ENCODE measurements at places on chromosomes 2 and 18.

- no peak for DNase-seq
Observed at GRCh38 chr2:45974762-45975408, 322.3 kb upstream of the EPAS1 start.

GRCh38 chr2:54574860-54575247, 118.7 kb downstream of the SPTBN1 start:
- DNase-seq: no peak

DNA sequence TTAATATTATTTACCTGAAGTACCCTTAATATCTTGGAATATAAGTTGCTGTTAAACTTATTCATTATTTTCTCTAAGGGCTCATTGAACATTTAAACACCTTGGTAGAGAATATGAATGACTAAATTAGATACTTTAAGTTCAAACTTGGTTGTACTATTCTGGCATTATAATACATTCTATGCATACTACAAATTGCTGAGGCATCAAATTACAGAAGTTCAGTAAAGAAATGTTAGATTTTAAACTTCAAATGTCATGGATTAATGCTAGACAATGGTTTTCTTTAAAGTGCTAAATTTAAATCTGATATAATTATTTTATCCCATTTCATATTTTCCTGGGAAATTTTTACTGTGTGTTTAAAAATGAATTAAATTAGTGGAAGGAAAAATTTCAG, 63.1 kb downstream of the CDCA7 start:
- DNase-seq: no peak

- DNase-seq: no peak
Observed at GRCh38 chr2:54371460-54372065, 84.6 kb upstream of the SPTBN1 start.

GRCh38 chr2:241112592-241112991, 10.5 kb upstream of the MTERF4 start:
- DNase-seq: no peak

GRCh38 chr2:158181171-158181570, 79.5 kb downstream of the UPP2 start:
- peak; percentile 18 for DNase-seq

DNA sequence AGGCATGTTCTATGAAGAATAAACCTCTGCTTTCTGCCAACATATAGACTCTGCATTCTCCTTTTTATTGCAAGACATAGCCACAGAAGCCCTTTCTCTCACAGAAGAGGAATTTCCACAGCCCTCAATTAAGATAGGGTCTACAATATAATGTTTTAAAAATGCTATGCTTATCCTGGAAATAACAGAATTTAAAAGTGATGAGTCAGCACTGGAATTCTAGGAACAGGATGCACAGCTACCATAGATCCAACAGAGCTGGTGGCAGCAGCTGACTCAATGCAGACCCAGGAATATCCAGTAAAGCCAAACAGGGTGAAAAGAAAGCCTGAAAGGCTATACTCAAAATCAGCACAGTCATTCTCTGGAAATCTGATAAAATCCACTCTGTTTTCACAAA, 866.9 kb downstream of the TRIB2 start:
- DNase-seq: no peak

DNA sequence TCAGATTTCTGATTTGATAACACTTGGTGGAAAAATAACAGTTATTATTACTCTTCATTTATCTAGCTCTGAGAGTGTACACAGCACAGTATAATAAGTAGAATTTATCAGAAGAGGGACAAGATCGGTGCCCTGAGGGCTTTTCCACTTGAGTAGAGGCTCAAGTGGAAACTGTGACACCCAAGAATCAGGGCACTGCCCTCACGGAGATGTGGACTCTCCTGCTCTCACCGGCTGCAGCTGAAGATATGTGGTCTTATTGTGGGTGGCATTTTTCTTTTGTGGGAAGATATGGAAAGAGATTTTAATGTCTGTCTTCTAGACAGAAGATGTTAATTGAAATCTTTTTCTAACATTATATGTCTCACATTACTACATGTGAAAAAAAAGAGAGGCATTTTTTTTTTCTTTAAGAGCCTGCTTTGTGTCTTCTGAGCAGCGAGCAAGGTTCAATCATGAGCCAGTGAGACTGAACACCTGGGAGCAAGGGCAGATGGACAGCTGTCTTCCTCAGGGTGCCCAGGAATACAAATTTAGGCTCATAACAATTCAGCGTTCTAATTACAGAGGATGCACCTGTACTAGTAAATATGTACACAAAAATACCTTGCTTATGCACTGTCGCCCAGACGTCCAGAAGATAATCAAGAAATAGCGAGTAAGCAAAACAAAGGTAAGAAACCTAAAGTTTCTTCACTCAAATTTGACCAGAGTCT, 1098.2 kb upstream of the FANCL start:
- no peak for DNase-seq

- peak; percentile 28 for DNase-seq
Observed at GRCh38 chr2:46364797-46365457, 67.7 kb downstream of the EPAS1 start.

GRCh38 chr2:241535871-241536655, 22.5 kb upstream of the BOK start:
- no peak for DNase-seq

DNA sequence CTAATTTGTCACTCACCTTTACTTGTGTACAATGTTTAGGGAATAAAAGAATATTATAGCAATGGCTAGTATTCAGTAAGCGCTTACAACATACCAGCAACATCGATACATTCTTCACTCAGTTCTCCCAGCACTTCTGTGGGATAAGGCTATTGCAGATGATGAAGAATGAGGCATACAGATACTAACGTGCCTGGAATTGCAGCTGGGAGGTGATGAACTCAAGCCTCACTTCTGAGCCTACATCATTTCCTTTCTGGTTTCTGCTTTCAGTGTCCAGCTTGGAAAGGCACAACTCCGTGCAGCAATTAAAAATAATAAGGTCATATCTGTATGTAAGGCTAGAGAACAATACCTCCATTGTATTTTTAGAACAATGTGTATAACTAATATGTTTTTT, 95.4 kb upstream of the AQP4 start:
- DNase-seq: no peak

DNA sequence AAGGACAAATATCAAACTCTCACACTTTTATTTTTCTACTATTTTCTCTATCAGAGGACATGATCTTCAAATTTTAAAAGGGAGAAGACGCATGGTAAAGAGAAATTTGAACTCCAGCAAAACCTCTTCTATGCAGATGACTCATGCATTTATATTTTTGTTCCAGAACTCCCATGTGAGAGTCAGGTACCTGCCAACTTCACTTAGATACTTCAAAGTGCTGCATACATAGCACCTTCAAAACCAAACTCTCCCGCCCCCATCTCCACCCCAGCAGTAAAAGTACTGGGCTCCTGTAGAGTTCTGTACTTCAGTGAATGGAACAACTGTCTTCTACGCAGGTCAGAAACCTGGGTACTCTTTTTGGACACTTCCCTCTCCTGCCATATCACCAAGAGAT, 398.3 kb downstream of the TGIF1 start:
- DNase-seq: no peak

- DNase-seq: no peak
Observed at GRCh38 chr2:48902521-48902920, 147.0 kb upstream of the LHCGR start.

- no peak for DNase-seq
Observed at GRCh38 chr18:51430538-51430937, 233.1 kb upstream of the MEX3C start.

- DNase-seq: no peak
Observed at GRCh38 chr2:207905546-207905945, 119.8 kb downstream of the PLEKHM3 start.

DNA sequence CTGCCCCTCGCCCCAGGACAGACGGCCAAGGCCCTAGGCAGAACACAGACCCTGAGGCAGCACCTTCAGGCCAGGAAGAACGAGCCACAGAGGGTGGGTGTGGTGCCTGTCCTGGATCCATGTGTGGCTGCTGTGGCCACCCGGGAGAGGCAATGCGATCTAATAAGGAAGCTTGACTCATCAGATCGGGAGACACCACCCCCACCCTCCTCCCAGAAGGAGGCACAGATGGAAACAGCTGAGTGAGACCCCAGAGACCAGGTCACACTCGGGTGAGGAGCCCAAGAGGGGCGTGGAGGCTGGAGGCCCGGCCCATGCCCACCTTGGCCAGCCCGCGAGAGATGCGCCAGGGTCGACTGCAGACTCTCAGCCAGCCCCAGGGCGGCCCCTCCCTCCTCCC, 20.3 kb downstream of the KCNG2 start:
- DNase-seq: no peak

DNA sequence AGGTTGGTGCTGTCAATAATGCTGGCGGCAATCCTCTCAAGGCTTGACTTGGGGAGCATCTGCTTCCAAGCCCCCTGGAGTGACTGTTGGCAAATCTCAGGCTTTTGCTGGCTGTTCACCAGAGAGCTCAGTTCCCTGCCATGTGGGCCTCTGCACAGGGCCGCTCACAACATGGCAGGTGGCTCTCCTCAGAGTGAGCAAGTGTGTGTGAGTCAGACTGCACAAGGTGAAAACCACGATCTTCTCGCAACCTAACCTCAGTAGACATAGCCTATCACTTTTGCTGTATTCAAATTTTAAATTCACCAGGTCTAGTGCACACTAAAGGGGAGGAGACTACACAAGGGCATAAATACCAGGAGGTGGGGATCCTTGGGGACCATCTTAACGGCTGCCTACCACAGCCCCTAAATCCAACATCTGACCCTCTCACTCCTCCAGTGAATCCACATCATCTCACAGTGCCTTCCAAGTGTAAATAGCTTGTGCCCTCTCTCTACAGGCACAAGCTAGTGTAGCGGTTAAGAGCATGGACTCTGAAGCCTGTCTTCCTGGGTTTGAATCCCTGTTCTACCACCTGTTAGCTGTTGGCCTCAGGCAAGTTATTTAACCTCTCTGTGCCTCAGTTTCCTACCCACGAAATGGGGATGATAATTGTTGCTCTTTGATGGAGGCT, 187.7 kb upstream of the CXCR4 start:
- DNase-seq: no peak

DNA sequence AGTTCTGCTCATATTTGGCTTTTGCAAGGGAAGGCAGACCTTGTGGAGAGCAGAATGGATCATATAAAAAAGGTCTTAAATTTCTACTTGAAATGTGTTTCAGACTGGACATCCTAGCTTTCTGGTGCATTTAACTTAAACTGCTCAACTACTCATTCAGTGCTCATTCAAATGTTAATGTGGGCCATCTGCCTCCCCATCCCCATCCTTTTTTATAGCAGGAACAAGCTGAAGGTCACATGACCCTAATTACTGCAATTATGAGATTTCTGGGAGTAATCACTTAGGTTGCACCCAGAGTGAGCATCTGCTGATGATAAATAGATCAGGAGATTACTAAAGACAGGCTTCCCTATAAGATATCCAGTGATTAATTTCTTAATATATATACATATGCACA, 96.1 kb downstream of the MAP2 start:
- no peak for DNase-seq

GRCh38 chr2:179861416-179862067, at the start of gene ZNF385B:
ZNF385B (minus strand) TSS chr2:179861612.
- peak; percentile 57 for DNase-seq

DNA sequence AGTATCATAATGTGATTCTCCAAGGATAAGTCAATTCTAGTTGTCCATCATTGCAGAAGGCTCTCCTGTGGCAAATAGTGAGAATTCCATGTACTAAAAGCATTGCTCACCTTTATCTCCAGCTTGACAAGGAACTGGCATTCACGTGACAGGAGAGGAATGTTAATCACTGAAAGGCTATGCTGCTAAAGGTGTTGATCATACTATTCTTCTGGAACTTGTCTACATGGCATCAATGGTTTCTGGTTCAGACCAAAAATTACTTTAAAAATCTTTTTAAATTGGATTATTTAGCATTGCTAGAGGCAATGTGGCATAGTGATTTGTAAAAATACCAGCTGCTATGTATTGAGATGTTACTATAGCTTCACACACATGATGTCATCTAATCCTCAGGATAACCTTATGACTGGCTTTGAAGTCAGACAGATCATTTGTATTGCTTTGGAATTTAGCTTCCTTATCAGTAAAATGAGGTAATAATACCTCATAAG, 414.4 kb downstream of the MTX2 start:
- no peak for DNase-seq

GRCh38 chr18:25561918-25562317, 210.0 kb upstream of the ZNF521 start:
- no peak for DNase-seq
